ENCODE measurements at places on chromosomes 13 and 19.
A peak's percentile ranks its signal among the peaks of the same experiment; 100 is the strongest.

DNA sequence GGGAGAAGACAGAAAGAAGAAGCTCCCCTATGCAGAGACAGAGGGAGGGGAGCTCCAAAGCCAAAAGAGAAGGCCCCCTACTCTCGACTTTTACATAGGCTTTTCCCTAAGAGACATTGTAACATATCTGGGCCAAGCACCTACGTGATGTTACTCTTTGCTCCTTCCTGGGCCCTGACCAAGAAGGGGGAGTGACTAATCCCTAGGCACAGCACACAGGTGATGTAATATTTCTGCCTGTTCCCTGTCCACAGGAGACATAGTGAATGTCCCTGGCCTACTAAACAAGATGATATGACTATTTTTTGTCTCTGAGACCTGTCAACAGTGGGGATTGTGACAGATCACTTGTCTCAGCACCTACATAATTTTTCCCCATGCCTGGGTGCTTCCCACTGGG lies 15.9 kb upstream of the ZNF254 start:
- no peak for DNase-seq

DNA sequence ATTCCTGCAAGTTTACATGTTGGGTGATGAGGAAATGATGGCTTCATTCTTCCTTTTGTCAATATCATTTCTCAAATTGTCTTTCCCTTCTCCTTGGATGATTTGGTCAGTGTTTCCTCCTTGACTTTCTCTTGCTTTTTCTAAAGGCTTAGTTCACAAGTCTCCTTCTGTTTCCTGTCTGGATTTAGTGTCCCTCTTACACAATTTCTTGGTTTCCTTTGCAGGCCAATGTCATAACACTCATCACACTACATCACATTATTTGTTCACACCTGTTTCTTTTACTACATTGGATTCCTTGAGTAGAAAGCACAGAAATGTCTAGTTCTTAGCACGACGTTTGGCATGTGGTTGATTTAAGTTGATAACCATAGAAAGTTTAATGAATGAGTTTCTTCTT lies 490.7 kb downstream of the TDRD3 start:
- peak; percentile 5 for DNase-seq

DNA sequence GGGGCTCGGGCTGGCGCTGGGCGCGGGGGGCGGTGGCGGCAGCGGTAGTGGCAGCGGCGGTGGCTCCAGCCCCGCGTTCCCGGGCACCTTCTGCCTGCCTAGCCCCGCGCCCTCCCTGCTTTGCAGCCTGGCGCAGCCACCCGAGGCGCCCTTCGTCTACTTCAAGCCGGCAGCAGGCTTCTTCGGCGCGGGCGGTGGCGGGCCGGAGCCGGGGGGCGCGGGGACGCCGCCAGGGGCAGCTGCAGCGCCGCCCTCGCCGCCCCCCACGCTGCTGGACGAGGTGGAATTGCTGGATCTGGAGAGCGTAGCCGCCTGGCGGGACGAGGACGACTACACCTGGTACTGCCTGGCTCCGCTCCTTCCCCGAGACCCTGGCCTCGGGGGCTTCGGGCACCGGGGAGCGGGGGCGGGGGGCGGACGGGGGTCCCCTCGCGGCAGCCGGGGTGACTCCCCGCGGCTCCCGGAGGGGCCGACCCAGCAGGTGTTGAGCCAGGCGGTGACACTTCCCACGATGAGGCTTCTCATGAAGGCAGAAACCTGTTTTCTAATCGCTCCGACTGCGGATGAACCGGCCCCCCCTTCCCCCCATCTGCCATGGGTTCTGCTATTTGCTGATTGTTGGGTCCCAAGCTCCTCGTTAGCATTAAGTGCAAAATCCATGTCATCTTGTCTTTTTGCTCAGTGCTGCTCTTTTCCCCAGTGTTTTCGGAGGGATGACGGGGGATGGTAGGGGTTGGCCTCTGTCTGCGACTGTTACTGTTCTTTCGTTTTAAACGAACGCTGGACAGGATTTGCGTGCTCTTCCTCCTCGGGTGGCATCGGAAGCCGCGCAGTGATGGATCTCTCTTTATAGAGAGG lies 943 bp downstream of the SLAIN1 start:
- peak; percentile 55 for DNase-seq

GRCh38 chr13:113166681-113167080 lies 8.2 kb downstream of the PROZ start:
- DNase-seq: no peak

DNA sequence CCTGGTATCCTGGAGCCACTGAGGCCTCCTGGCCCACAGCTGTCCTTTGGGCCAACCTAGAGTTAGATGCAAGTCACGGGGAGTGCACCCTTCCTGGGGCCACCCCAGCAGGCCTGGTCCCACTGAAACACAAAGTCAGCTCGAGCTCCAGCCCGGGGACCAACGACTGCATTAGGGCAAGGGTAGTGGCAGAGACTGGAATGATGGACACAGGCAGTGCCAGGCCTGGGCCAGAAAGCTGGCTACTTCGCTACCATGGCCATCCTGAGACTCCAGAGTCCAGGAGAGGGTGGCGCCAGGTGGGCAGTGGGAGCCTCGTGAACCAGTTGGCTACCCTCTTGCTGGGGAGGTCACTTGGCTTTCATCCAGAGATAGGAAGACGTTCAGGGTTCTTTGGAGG lies 22.2 kb upstream of the RNF17 start:
- DNase-seq: no peak

- no peak for DNase-seq
These were observed 1173.3 kb downstream of the PCDH17 start for GRCh38 chr13:58804832-58805231.

DNA sequence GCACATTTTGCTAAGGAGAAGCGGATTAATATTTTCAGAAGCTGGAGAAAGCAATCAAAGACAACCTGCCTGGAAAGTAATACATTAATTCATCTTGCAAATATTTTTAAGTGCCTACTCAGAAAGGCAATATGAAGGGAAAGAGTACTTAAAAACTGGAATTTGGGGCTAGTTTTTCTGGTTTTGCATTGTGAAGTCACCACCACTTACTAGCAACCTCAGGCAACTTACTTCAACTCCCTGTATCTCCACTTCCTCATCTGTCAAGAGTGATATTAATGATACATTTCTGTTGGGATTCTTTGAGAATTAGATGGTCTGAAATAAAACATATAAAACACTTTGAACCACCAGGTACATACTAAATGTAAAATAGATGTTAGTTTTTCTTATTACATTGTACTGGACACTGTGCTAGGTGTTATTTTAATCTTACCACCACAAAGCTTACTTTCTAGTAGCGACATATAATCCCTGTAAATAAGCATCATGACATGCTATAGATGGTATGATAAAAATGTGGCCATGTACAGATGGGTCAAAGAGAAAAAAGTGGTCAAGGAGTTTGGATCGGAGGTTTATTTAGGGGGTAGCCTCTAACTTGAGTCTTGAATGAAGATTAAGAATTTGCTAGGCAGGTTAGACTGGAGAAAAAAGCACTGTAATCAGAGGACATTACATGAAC lies 101.2 kb downstream of the SPRY2 start:
- peak; percentile 38 for DNase-seq

DNA sequence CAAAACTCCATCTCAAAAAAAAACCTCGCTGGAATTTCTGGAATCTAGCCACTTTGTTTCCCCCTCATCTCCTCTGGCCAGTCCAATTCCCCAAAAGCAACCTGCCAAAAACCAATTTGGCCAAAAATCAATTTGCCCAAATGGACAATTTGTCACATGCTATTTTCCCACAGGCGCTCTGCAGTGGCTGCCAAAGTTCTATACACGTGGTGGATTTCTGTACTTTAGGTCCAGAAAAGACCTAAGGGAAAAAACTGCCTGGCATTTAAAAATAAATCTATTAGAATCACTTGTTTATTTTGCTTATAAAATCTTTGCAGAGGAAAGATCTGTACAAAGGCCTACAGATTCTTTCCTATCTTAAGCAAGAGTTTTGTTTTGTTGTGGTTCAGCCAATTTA lies 79.4 kb downstream of the MAP4K1 start:
- no peak for DNase-seq

DNA sequence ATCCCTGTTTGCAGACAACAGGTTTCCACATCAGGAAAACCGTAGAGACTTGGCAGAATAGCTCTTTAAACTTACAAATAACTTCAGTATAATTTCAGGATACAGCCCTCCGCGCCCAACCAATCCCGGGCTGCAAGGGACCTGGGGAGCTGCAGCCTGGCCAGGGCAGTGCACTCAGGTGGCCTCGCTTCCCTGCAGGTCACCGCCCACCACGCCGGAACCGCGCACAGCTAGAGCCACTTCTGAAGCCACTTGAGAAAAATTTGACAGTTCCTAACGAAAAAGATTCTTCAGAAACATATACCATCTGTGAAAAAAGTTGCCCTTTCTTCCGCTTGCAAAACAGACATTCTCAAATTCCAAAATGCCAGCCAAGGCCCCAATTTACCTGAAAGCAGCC lies 11.1 kb downstream of the ZNF91 start:
- no peak for DNase-seq

GRCh38 chr19:54418930-54419800 lies 3.9 kb downstream of the TTYH1 start:
- DNase-seq: no peak

- DNase-seq: peak; percentile 28
These were observed at the start of gene EHD2 for GRCh38 chr19:47713046-47714021. Gene EHD2 (plus strand): TSS chr19:47713422. CDS start chr19:47716613, 3,191 bp downstream.

DNA sequence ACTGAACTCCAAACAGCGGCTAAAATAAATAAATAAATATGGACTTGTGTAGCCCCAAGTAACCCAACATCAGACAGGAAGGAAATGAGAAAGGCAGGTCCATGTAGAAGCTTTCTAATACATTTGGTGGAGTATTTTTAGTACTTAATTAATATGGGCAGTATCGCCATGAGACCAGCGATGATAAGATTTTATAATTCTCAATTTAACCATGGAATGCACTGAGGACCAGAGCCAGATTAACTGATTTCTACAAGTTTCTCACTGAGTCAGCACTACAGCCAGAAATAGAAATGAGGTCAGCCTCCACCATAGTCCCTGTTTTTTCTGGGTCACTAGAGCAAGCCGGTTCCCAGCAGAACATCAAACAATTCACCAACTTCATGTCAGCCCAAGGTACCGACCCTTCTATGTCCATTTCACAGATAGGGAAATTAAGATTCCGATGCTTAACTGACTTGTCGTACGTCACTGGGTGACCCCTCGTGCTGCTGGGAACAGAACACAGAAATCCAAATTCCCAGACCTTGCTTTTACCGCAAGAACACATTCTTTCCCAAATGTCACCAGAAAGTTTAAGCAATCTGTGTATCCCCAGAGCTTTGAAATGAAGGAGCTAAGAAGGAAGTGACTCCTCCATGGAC lies 90.4 kb downstream of the COL4A1 start:
- DNase-seq: no peak

DNA sequence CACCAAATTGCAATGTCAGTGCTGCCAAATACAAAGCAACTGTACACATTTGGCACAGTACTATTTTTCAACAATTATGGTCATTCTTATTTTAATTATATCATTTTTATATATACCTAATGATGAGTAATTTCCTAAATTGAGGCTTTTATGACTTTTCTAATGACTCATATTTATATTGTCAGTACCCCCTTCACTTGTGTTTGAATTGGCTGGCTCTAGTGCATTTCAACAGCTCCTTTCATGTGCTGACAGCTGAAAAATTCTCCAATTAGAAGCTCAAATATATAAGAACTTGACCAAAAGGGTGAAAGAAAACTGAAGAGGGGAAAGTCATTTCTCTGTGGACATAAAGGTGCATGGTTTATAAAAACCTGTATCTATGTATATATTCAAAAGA lies 263.3 kb downstream of the SLITRK1 start:
- DNase-seq: peak; percentile 32

DNA sequence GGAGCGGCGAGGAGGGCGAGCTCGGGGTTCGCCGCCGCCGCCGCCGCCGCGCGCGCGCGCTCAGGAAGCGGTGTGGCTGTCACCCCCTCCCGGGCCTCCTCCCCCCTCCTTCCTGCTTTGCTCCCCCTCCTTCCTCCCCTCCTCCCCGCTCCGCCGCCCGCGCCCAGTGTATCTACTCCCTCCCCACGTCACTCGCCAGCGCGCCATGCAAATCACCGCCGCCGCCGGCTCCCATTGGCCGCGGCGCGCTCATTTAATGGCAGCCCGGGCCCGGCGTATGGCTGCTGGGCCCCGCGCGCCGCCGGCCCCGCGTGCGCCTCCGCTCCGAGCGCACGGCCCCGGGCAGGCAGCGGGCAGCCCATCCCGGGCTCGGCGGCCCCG lies 335 bp upstream of the SOX1 start:
- no peak for DNase-seq

DNA sequence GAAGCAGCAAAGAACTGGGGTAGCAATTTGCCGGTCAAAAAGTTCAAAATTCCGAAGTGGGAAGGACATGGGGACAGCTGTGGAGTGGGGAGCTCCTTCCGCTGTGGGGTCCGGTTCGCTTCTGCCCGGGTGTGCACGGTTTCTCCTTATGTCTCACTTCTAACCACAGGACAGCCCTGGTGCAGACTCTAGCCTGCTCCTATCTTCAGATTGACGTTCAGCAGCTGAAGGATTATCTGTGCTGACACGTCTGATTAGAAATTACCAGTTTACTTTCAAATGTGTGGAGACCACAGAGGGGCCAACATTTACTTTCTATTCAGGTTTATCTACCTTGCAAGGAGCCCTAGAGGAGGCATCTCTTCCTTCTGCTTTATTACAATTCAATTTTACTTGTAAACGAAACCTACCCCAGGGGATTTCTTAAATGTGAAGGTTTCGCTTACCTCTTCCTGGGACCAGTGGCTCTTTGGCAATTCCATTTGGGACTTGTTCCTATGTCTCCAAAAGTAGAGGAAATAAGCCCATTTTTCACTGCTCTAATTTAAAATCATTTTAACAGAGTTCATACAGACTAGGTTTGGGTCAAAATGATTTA lies 27.3 kb downstream of the LHFPL6 start:
- no peak for DNase-seq

DNA sequence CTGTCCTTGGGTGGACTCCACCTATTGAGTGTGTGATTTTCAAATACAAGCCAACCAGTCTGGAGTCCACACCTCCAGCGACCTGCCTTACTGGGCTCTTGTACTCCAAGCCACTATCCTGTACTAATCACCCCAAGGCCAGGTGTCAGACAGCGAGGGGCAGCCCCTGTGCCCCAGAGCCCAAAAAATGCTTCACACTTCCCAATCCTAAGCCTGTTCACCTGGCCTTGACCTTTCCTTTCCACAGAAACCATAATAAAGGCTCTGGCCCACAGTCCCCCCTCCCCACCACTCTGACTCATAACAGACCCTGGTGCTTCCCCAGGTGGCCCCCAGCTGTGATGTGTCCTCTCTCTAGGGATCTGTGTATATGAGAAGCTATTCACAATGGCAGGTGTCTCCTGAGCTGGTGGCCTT lies 3.9 kb downstream of the CD209 start:
- DNase-seq: no peak

GRCh38 chr13:35597451-35597850 lies 121.0 kb upstream of the MAB21L1 start:
- DNase-seq: no peak

GRCh38 chr13:48629277-48629676 lies 24.5 kb upstream of the CYSLTR2 start:
- DNase-seq: no peak

DNA sequence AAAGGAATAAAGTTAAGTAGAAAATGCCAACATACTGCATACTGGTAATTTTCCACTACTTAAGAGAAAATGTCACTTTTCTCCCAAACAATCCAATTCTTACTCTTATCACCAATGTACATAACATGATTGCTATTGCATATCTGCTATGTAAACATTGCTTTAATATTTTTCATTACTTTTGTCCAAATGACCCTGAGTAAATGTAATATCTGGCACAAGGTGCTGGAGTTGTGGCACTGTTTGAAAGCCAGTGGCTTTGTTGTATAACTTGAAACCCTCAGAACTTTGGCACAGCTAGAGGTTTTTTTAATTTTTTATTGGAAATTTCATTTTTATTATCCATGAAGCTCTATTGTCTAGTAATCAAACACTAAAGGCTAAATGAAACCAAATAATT lies 45.7 kb upstream of the SPRY2 start:
- no peak for DNase-seq

- DNase-seq: peak; percentile 86
These were observed 632 bp upstream of the MTIF3 start for GRCh38 chr13:27450921-27451471.
